ENCODE measurements at places on chromosomes 3 and 15.
A peak's percentile ranks its signal among the peaks of the same experiment; 100 is the strongest.

DNA sequence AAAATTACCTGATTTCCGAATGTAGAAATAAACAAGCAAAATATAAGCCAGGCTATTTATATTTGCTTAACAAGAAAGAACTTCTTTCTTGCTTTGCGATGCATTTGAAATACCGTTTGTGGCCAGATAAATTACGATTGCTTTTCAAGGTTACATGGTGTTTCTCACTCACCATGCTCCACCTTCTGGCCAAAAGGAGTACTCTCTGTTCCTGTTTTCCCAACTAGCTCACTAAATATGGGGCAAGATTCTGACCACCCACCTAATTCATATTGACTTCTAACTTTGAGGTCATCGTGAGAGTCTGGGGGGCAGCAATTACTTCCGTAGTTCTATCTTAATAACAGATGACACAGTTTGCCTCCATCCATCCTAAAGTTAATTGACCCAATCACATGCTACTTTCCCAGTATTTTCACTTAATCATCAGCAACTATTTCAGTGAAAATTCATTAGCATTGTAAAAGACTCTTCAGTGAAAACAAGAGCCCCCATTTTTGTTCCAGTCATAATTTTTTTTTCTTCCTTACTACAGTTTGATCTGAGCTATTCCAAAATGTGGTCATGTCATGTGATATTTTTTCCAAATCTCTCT, 25.9 kb downstream of the ACP3 start:
- DNase-seq = peak; percentile 58

- DNase-seq = no peak
Observed at GRCh38 chr3:171817074-171817800, 7.0 kb upstream of the PLD1 start.

DNA sequence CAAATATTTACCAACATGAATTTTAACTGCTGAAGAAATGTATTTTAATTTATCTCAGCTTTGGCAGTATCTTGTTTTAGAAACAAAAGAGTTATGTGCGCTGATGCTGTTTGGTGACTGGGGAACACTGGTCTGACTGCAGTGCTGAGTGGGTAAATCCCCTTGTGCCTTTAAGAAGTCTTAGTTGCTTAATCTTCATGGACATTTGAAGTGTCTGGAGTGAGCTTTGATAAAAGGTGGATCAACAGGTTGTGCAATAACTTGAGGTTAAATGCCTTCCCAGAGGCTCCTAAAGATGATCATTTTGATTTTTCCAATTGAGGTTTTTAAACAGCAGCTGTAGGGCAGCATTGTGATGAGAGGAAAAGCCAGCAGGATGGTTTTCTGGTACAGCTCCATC, 68.7 kb downstream of the TP63 start:
- no peak for DNase-seq

DNA sequence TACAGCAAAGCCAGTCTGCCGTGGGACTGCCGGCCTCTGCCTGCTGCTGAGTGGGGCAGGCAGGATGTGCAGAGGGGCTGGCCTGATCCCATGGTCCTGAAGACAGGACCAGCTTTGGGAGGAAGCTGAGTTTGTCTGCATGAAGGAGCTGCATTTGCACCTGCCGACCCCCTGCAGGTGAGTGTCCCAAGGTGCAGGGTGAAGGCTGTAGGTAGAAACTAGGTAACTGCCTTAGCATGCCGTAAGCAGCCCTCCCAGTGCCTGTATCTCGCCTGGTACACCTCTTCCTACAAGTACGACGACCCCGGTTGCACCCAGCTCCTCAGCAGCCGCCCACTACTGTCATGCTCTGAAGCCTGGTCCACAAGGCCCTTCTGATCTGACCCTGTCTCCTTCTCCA, 34.9 kb downstream of the AMOTL2 start:
- no peak for DNase-seq

DNA sequence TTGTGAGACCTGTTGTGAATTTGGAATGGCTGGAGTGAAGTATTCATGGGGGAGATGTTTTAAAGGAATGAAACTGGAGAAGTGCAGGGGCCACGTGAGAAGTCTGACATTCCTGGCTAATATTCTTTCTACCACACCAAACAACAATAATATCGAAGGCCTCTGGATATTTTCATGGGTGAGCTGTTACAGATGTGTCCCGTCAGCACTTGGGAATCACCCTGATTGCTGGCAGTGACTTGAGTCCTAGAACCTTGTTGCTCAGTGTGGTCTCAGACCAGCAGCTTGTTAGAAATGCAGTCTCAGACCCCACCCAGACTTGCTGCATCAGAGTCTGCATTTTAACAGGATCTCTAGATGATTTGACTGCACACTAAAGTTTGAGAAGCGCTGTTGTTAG, 113.8 kb downstream of the ITPR1 start:
- no peak for DNase-seq

DNA sequence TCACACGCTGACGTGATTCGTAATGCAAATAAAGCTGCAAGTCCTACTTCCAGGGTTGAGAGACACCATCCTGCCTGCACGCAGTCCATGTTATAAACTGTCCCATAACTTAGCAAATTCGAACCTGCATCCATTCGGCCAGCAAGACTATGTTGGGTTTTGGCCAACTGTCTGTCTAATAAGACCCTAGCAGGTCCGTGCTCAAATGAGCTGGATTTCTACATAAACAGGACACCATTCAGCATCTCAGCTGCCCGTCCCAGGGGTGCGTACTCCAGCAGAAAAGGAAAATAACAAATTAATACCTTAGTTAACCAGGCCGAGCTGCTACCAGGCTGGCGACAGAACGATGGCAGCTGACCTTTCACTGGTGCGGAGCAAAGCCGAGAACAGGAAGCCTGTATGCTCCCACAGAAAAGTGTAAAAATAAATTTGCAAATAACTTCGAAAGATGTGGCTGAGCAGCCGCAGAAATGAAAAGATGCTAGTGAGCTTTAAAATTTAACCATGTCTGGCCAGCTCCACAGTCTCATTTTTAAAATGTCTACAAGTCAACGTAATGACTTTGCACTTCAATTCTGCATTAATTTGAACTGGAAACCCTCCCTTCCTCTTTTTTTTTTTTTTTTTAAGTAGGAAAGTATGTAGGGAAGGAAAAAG, 97.1 kb upstream of the SNRPA1 start:
- no peak for DNase-seq

DNA sequence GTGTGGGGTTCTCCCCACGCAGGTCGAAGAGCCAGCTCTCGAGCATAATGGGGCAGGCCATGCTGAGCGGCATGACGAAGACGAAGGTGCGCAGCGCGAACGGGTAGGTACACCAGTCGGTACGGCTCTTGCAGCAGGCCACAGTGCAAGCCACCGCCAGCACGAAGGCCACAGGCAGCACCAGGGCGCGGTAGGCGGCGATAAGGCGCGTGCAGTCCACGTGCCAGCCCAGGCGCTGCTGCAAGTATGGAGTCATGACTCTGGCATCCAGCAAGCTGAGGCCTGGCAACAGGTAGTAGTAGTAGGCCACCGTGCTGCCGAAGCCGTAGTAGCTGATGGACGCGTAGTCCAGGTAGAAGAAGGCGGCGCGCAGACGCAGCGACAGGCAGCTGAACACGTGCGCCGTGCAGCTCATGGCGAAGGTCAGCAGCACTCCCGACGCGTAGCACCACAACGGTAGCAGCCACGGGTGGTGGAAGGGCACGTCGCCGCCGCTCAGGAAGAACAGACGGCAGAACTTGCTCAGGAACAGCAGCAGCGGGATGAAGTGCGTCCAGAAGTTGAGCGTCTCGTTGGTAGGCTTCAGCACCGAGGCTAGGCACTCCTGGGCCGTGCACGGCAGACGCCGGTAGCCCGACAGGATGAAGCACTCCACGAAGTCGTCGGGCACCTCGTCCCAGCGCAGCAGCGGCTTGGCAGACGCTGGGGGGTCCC, 797 bp downstream of the PAQR9 start:
- peak; percentile 10 for DNase-seq

DNA sequence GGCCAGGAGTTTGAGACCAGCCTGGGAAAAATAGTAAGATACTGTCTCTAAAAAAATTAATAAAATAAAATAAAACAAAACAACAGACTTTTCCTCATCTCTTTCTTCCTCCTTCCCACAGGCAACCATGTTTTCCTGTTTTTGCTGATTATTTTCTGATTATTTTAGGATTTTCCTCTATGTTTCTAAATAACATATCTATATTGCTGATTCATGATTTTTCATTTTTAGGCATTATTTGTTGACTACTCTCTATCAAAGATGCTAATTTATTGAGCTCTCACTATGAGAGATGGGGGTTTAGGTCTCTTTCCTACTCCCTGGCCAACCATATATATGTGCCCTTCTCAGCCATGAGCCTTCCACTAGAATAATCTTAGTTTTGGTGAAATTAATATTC, 45.4 kb downstream of the SOX14 start:
- no peak for DNase-seq

DNA sequence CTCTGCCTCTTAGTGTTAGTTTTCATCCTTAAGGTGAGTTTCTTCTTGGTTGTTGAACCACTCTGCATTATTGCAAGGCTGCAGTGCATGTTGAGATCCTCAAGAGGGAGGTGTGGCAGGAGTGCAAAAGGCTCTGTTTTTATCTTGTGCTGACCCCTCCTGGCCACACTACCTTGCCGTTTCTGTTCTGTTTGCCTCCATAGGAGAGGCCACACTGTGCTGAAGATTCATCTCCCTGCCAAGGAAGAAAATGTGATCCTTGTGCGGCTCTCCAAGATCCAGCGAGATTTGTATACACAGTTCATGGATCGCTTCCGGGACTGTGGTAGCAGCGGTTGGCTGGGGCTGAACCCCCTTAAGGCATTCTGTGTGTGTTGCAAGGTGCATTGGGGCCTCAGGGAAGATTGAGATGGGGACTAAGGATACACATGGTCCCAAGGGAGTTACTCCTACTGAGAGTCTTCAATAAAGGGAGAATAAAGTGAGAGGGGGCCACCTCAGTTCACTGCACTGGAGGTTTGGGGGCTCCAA, 33.0 kb upstream of the TEX264 start:
- peak; percentile 41 for DNase-seq

GRCh38 chr3:168155303-168155702, 59.6 kb upstream of the GOLIM4 start:
- DNase-seq = no peak

- peak; percentile 39 for DNase-seq
Observed at GRCh38 chr3:47266709-47267489, 15.7 kb downstream of the KIF9 start.

- DNase-seq = no peak
Observed at GRCh38 chr15:91219206-91219605, 119.1 kb downstream of the SV2B start.

DNA sequence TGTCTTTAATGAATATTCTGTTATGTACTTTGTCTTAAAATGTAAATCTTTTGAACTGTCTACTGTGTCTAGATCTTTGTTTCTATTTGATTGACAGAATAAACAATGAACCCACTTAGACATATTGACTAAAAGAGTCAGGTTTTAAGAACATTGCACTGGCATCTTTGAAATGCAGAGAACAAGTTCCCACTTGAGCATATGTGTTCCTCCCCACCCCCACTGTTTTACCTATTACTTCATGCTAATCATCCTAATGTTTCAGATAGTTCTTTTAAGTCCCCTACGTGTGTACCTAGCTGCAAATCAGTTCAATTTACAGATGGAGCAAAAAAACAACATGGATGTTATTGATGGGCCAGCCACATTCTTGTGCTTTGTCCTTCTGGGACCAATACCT, 11.7 kb upstream of the TCF12 start:
- no peak for DNase-seq

- no peak for DNase-seq
Observed at GRCh38 chr3:126527455-126528211, 3.7 kb downstream of the CHST13 start.

- no peak for DNase-seq
Observed at GRCh38 chr3:105537371-105538080, 170.8 kb downstream of the ALCAM start.

- DNase-seq = no peak
Observed at GRCh38 chr3:10187290-10187876, 22.7 kb downstream of the IRAK2 start.

DNA sequence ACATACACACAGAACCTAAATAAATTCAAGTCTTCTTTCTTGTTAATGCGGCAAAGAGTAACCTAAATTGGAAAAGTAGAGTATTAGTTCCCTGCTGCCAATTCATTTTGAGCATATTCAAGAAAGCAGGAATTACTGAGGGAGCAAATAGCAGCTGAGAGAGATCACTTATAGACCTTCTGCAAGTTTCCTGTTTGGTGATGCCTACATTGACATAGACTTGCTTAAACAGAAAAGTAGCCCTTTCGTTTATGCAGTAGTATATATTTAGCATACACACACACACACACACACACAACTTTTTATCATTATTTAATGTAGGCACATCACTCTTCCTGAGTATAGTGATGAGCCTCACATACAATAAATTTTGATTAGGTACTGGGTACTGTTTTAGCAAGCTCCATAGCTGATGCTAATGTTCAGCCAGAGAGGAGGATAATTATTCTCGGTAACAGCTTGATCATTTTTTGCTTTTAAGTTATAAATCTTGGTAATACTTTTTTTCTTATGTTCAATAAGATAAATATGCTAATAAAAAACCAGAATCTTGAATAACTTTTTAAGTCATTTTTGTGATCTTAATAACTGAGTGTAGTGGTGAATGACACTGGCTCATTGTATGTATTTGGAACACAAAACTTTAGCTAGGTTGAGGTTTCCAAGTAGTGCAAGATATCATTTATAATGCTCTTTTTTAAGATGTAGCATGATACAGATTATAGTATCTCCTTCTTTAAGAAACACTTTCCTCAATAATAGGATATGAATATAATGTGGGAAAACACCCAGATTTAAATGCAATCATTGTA, 174.7 kb downstream of the MBNL1 start:
- peak; percentile 40 for DNase-seq

GRCh38 chr3:68997887-68998286, 15.6 kb downstream of the EOGT start:
- no peak for DNase-seq

DNA sequence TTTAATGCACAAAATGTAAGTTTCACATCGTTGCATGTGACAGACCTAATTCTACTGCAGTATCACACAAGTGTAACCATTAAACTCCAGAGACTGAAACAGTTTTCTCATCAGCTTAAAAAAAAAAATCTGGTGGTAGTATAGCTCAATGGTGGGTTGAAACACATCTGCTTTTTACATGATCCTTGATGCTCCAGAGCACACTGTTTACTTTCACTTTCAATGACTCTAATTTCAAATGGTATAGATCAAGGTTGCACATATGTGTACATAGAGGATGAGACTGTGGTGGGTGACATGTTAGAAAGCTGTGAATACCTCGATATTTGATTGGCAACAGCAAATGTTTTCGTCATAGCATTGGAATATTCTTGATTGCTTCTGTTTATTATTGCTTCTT, 22.4 kb downstream of the MCTP2 start:
- DNase-seq = peak; percentile 65

DNA sequence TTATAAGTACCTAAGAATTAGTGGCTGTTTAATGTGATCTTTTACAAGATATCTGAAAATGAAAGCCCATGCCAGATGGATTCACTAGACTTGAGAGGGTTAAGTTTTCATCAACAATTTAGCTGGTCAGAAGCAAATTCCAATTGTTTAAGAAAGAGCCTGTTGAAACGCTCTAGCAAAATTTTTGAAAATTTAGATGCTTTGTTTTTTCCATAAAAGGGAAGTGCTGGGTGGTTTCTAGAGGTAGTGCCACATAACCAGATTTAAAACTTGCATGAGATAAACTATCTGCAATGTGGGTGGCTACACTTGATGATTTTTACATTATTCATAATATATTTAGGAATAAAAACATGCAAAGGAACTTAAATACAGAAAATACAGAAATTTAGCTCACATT, 48.5 kb upstream of the SKIL start:
- no peak for DNase-seq
